ENCODE measurements at places on chromosomes 7 and 10.

- DNase-seq = no peak
Measured at GRCh38 chr7:126378642-126379041, 874.1 kb downstream of the GRM8 start.

DNA sequence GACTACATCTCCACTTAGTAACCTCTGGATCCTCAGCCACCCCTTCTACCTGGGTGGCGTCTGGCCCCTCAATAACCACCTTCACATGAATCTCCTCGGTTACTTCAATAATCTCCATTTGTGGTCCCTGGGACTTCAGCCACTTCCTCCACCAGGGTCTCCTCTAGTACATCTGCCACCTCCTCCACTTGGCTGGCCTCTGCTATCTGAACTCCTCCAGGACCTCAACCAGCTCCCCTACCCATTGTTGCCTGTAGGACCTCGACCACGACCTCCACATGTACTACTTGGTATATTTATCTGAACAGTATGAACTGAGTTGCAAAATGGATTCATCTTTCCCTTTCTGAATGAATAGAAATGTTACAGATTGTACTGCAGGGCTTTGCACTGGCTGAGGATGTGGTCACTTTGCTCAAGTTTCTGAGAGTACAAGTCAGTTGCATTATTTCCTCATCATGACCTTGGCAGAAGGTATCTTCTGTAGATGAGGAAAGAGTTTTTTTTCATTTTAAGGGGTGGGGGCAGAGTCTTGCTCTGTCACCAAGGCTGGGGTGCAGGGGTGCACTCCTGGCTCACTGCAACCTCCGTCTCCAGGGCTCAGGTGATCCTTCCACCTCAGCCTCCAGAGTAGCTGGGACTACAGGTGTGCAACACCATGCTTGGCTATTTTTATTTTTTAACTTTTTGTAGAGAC, 36.0 kb downstream of the MAT1A start:
- no peak for DNase-seq

DNA sequence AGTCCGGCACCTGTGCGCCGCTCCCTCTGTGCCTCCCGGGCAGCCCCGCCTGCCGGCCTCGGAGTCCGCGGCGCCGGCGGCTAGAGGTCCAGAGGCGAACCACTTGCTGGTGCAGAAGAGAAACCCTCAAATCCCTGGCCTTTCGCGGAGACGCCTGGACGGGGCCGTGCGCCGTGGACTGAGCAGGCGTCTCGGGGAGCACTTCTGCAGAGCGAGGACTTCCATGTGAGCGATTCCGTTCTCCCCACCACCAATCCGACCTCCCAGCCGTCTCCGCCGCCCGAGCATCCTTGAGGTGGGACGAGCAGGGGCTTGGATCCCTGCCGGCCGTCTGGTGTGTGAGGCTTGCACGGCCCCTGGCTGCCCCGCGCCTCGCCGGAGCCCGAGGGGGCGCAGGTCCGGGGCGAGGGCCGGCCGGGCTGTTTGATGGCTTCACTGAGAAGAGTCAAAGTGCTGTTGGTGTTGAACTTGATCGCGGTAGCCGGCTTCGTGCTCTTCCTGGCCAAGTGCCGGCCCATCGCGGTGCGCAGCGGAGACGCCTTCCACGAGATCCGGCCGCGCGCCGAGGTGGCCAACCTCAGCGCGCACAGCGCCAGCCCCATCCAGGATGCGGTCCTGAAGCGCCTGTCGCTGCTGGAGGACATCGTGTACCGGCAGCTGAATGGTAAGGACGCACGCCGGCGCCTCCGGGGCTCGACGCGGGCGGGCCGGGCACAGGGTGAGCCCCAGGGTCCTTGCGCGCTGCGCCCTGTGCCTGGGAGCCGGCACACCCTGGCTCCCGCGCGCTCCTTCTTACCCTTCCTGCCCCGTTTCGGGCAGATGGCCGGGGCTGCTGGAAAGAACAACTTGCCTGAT, 660 bp downstream of the GALNT17 start:
- no peak for DNase-seq

GRCh38 chr7:38383281-38383680, 109.8 kb upstream of the TARP start:
- no peak for DNase-seq

GRCh38 chr7:14201353-14201752, 211.9 kb upstream of the ETV1 start:
- DNase-seq = no peak

DNA sequence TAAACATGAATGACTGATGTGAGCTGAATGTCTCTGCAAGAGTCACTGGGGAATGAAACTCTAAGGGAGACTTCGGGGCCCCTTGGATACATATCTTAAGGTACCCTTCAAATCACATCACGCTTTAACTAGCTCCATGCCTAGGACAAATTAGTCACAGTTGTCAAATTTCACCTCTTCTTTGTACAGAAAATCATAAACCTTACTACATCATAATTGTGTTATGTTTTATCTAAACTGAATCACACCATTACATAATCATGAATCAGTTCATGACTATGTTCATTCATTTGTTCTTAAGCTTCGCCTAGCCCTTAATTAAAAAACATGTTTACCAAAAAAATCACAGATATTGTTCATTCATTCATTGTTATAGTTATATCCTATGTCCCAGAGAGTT, 2.1 kb upstream of the SLC13A1 start:
- DNase-seq = no peak

DNA sequence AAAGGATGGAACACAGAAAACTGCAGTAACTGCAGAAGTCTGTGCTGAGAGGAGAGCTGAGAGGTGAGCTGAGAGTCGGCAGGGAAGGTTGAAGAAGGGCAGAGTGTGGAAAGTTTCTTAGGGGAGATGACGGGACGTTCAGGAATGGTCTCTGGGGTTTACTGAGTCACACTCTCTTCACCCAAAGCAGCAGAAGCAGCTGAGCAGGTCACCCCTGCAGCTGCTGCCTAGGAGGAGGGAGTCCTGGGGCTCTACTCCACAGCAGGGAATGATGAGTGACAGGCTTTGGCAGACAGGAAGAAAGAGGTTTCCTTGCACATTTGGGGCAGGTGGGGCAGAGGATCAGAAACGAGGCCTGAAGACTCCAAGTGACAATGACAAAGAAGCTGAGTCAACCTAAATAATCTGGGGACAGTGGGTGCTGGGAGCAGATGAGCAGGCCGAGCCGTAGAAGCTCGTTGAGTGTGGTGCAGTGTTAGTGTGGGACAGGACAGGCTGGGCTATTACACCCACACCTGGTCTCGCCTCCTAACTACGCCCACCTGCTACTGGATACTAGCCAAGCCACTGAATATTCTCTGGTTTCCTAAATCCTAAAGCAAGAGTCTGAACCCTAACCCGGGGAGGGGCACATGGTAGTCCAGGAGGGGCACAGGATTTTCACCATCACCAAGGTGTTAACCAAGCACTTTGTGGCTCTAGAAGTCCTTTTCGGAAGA, 24.9 kb downstream of the BEND7 start:
- DNase-seq = no peak

- DNase-seq = no peak
Measured at GRCh38 chr7:100090527-100091410, 2.0 kb downstream of the COPS6 start.

- no peak for DNase-seq
Measured at GRCh38 chr10:32950591-32951108, 7.4 kb downstream of the ITGB1 start.

- no peak for DNase-seq
Measured at GRCh38 chr7:31707089-31707488, 20.1 kb downstream of the PPP1R17 start.

DNA sequence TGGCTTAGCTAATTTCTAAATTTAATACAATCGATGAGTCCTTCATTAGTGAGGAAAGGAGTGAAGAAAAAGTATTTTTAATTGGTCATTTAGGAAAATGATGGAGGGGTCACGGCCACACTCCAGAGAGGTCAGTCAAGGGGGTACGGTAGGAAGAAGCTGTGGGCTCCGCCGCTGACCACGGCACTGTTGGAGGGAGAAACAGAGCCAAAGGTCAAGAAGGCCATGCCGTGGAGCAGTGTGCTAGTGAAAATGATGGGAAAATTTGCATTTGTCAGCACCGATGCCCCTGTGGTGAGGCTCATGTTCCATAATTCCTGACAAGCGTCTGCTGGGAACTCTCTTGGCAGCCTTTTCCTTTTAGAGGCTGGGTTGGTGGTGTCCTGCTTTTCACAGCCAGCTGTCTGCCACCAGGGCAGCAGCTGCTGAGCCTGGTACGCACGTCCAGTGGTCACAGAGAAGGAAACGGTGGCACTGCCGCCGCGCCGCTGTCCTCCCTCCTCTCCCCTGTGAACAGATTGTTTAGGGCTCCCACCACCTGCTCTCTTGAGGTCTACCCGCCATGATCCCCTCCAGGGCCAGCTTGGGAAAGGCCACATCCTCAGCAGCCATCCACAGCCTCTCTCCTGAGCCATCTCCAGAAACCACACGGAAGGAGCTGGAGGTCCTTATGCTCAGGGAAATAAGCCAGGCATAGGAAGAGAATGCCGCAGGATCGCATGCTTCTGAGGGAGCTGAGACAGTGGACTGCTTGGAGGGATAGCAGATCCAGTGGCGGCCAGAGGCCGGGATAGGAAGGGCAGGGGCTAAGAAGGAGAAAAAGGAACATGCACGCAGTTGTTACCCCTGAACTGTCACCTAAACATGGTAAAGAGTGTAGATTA, 263.7 kb upstream of the PPP2R2D start:
- no peak for DNase-seq

DNA sequence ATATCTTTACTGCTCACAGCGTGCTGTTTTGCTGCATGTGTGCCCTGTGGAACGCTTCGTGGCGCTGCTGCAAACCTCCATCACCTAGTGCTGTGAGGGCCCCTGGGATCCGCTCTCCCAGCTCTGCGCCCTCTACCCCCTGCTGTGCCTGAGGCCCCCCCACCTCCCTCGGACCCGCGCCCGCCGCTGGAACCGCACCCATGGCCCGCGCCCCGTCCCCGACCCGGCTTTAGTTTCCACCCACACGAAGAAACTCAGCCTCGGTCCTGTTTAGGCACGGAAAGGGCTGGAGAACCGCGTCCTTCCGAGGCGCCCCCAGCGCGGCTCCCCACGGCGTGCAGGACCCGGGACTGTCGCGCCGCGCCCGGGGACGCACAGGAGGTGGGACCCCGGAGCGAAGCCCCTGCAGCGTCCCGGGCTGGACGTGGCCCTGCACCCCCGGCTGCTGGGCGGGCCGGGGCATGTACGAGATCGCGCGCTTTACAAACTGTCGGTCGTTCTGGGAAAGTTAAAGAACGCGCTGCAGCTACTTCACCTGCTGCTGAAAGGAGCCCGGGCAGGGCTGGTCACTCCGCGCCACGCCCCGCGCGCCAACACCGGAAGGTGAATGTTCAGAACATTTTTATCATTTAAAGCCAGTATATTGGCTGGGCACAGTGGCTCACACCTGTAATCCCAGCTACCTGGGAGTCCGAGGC, 54.3 kb downstream of the BMS1 start:
- no peak for DNase-seq

- no peak for DNase-seq
Measured at GRCh38 chr10:73886661-73887293, 12.4 kb upstream of the CAMK2G start.

- no peak for DNase-seq
Measured at GRCh38 chr10:59873896-59874295, 32.5 kb downstream of the CCDC6 start.

DNA sequence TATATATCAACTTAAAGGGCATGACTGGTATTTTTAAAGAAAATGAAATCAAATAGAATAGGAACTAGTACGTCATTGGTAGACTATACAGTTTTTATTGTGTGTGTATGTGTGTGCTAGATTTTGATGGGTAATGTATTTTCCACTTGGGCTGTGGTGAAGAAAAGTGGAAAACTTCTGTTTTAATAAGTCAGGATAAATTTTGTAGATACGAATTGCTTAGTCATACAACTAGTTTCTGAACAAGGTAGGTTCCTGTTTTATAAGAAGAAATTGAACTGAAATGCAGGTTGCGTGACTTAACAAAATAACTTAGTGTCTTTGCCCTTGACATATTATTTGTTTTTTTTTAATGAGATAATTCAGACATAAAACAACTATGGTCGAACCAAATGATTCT, 24.3 kb downstream of the UBN2 start:
- no peak for DNase-seq

GRCh38 chr7:107703219-107703618, 40.7 kb upstream of the CBLL1 start:
- no peak for DNase-seq

GRCh38 chr10:108684431-108684830, 1238.9 kb downstream of the XPNPEP1 start:
- no peak for DNase-seq

DNA sequence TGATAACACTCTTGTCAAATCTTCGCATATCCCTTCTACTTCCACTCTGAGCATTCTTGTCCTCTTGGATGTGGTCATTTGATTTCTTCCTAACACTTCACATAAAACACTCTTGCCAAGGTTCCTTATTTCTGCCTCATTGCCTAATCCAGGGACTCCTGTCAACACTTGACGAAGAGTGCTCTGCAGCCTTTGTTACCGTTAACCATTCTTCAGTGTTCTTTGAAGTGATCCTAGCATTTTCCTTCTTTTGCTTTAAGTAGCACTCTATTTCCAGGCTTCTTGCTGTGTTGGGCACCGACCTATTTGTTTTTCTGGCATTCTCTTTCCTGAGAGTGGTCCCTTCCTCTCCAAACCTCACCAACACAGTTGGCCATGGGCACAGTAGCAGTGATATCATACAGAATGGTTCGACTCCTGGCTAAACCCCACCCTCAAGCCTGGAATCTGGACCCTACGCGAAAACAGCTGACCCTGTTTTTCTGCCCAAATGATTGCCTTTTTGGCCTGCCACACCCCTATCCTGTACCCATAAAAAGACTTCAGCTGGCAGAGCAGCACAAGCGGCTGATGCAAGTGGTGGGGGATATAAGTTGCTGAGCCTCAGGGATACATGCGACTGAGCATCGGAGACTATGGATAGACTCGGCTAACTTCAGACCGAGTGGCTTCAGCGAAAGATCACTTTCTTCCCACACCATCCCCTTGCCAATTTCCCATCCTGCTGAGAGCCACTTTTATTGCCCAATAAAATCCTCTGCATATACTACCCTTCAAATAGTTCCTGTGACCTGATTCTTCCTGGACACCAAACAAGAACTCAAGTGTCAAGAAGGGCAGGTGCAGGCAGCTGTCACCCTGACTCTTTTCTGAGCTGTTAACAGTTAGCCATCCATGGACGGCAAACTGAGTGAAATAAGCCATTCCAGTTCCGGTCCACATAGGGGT, 820.6 kb downstream of the CCSER2 start:
- DNase-seq = no peak

- no peak for DNase-seq
Measured at GRCh38 chr10:85979598-85979997, 387.0 kb downstream of the GRID1 start.

DNA sequence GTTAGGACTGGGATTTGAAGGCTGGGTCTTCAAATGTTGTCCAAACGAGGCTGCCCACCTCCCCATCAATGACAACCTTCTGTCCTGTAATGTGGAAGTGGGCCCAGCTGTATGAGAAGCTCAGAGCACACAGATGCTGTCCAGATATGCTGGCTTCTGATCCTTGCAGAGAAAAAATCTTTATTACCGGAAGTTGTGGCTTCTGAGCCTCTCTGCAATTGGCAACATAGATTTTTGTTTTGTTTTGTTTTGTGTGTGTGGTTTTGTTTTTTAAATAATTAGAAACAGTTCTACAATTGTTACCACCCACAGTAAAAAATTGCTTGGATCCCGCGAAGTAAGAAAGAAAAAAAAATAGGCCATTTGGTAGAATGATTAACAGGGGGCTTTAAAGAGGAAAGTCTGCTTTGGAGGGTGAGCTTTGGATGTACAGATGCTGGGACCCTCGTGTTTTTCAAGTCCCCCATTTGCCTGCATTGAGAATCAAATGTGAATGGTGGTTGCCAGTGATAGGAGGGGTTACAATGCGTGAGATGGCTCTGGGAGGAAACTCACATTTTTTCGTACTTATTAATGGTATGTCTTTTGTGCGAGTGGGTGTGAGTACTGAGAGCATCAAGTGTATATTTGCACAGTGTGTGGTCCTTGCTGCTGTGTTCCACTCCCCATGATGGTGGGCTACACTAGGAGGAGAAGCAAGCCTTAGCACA, 153.2 kb downstream of the TCF7L2 start:
- no peak for DNase-seq
